Fibroblast of lung (primary cell): ENCODE measurements at places on chromosomes 5 and 9.

DNA sequence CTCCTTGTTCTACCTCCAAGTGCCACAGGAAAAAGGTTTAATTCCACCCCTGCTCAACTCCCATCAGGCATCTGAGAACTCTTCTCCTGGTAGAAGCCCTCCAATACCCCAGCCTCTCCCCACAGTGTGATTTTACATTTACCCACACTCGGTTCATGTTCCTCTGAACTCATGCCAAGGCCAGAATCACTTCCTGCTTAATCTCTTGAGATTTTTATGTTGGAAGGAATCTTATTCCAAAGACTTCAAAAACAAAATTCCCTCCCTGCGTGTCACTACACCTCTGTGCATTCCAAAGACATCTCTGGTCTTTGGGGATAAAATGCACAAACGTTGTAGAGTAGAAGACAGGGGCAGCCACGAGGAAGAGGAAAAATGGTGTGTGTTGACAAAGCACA lies 186.8 kb downstream of the ACTL7B start:
- no peak for DNase-seq

- DNase-seq: no peak
Measured at GRCh38 chr9:125486576-125486975, 220.4 kb downstream of the MAPKAP1 start.

DNA sequence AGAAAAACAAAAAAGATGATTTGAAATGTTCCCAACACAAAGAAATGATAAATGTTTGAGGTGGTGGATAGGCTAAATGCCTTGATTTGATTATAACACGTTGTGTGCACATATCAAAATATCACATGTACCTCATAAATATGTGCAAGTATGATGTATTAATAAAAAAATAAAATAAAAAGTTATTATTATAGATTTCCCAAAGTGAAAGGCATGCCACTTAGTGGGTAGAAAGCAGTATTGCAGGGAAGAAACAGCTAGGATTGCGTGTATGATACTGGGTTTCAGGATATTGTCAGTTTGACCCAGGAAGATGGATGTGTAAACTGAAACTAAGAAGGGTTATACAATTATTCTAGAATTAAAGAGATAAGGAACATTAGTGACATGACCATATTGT lies 3.6 kb upstream of the TMEM38B start:
- DNase-seq: no peak

- no peak for DNase-seq
Measured at GRCh38 chr5:142852416-142853198, 82.4 kb downstream of the ARHGAP26 start.

GRCh38 chr9:84371737-84372136 lies 31.2 kb upstream of the SLC28A3 start:
- peak; percentile 88 for DNase-seq

- DNase-seq: no peak
Measured at GRCh38 chr9:109568568-109569210, 70.6 kb upstream of the PTPN3 start.

- peak; percentile 41 for DNase-seq
Measured at GRCh38 chr5:37840053-37841034, 503 bp upstream of the GDNF start.

DNA sequence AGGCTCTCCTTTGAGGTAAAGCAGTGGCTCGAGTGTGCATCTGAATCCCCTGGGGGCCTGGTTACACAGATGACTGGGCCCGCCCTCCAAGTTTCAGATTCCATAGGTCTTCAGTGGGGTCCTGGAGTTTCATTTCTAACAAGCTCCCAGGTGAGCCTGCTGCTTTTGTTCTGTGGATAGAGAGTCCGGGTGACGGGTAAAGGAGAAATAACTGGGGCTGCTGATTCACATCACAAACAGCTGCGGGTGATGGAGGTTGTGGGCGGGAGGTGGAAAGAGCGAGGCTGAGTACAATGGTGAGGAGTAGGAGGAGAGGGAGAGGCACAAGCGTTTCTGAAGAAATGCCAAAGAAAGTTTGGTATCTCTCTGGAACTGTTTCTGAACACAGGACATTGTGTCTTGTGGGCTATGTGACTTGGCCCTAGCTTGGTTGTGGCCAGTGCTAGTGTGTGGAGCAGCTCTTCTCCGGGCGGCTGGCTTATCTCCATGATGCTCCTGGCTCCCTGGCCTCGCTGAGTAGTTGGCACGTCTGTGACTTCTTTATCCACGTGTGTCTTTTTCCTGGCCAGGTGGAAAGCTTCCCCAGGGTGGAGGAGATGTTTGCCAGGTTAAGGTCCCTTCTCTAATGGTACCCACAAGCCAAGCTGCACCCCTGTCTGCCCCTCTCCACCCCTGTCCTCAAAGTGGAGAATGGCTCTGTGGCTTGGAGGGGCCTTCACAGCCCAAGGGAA lies 61.7 kb downstream of the HSPA4 start:
- peak; percentile 86 for DNase-seq

DNA sequence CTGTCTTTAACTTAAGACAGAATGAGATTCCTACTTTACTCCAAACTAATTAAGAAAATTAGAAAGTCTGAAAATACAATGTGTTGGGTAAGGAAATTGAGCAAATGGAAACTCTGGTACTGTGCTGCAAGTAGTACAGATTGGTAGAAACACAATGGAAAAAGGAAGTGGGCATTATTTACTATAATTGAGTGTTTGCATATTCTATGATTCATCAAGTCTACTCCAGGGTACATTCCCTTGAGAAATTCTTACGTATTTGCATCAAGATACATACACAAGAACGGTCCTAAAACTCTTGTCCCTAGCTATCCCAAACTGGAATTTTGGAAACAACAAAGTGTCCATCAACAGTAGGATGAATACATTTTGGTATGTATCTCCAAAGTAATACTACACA lies 123.5 kb upstream of the TARS1 start:
- peak; percentile 53 for DNase-seq

GRCh38 chr5:158908425-158909220 lies 191.1 kb downstream of the EBF1 start:
- DNase-seq: no peak

- DNase-seq: no peak
Measured at GRCh38 chr5:77960305-77960704, 184.2 kb upstream of the TBCA start.

GRCh38 chr9:1058826-1059487 lies 8.8 kb downstream of the DMRT2 start:
- no peak for DNase-seq

DNA sequence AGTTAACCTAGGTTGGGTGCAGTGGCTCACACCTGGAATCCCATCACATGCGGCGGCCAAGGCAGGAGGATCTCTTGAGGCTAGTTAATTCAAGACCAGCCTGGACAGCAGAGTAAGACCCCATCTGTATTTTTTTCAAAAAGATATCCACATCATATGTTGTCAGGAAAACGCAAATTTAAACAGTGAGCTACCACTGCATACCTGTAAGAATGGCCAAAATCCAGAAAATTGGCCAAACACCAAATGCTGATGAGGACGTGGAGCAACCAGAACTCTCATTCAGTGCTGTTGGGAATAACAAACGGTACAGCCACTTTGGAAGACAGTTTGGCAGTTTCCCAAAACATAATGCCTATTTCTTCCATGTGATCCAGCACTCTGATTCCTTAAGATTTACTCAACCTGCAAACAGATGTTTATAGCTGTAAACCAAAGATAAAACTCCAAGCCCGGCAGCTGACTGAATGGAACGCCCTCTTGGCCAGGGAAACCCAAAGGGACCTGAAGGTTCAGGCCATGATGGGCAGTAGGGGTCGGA lies 12.4 kb downstream of the CEL start:
- peak; percentile 65 for DNase-seq
